ENCODE measurements at places on chromosomes 3 and 15. TPM values are rescaled to one million over a fixed set of nuclear protein-coding genes. Genes with fewer than 3 reads are reported as not detected.

- DNase-seq = no peak
These were observed 2.0 kb downstream of the SAMD7 start for GRCh38 chr3:169913323-169913722.

DNA sequence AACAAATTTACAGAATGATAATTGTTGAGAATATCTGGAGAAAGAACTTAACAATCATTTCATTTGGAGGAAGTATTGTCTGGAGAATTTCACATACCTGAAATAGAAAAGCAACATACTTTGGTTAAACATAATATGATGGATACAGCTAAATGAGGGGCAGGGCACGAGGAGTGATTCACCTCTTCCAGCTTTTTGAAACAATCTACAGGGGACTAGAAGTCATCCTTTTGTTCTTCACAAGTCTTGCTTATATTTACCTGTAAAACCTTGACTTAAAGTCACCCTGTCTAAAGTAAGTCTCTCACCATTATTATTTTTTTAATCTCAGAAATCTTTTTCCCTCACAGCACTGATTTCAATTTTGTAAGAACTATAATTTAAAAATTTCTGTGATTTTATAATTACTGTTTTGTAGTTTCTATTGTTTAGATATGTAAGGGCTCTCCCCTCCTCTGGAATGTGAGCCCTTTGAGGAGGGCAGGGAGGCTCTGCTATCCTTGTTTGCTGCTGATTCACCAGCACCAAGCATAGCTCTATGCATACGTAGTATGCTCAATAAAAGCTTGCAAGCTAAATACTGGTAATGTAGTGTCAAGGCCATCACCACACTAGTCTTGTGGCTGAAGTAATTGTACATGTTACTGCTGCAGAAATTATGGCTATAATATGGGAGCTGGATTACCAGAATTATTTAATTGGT, 193.9 kb upstream of the THRB start:
- no peak for DNase-seq

GRCh38 chr15:48306639-48307038, 24.6 kb upstream of the DUT start:
- no peak for DNase-seq

Gene SCG3
- not detected for total RNA-seq

- no peak for DNase-seq
These were observed 78.8 kb downstream of the AAGAB start for GRCh38 chr15:67175643-67176071.

- no peak for DNase-seq
These were observed 23.6 kb downstream of the TRPM1 start for GRCh38 chr15:31077941-31078340.

Data from Calu3 (cell line).